ENCODE measurements at places on chromosomes 13 and 19. TPM values are rescaled to one million over a fixed set of nuclear protein-coding genes. Genes with fewer than 3 reads are reported as not detected.

LATS2 gene
- 33.0 TPM for total RNA-seq

FSD1 gene
- total RNA-seq: not detected

RASIP1 gene
- total RNA-seq: 19.9 TPM

LHB gene
- not detected for total RNA-seq

FCAR gene
- total RNA-seq: 0.33 TPM

ZNF430 gene
- 5.7 TPM for total RNA-seq

ADGRE3 gene
- 0.78 TPM for total RNA-seq

CLIP3 gene
- total RNA-seq: 1.2 TPM

CEP89 gene
- total RNA-seq: 9.9 TPM

CGB2 gene
- not detected for total RNA-seq

EHD2 gene
- 35.9 TPM for total RNA-seq

CATSPERD gene
- not detected for total RNA-seq

ZNF845 gene
- 3.2 TPM for total RNA-seq

GPC6 gene
- 4.6 TPM for total RNA-seq

MRPS12 gene
- 54.3 TPM for total RNA-seq

TMEM272 gene
- 0.65 TPM for total RNA-seq

AMER2 gene
- total RNA-seq: not detected

ZNF417 gene
- total RNA-seq: 8.5 TPM

ZNF460 gene
- 37.3 TPM for total RNA-seq

MIA gene
- 1.1 TPM for total RNA-seq

ZNF441 gene
- total RNA-seq: 7.0 TPM

PRX gene
- 3.1 TPM for total RNA-seq

DACH1 gene
- 5.2 TPM for total RNA-seq

NLRP5 gene
- total RNA-seq: not detected

BCAM gene
- 106 TPM for total RNA-seq

IGFL2 gene
- total RNA-seq: not detected

PDX1 gene
- total RNA-seq: not detected

CCL25 gene
- total RNA-seq: not detected

WDR88 gene
- not detected for total RNA-seq

KIR3DL1 gene
- not detected for total RNA-seq

NDFIP2 gene
- 39.7 TPM for total RNA-seq

ACER1 gene
- not detected for total RNA-seq

PVR gene
- total RNA-seq: 42.3 TPM

C13orf46 gene
- total RNA-seq: 0.19 TPM

Measured in heart right ventricle (tissue), 16 donors.